ENCODE measurements at places on chromosomes 4 and X.

DNA sequence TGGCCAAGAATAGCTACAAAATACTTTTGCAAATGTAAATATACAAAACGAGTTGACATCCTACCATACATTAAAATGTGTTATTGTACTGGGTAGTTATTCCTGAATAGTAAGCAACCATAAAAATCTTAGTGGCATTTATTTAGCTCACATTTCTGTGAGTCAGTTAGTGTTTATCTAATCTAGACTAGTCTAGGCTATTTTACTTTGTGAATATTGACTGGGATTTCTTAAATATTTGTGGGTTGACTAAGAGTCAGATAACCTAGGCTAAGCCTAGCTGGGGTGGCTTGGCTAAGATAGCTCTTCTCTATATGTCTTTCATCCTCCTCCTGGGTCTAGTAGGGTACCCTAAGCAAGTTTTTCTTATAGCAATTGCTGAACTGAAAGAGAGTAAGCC is 543.8 kb upstream of the DIAPH2 start:
- DNase-seq = no peak

DNA sequence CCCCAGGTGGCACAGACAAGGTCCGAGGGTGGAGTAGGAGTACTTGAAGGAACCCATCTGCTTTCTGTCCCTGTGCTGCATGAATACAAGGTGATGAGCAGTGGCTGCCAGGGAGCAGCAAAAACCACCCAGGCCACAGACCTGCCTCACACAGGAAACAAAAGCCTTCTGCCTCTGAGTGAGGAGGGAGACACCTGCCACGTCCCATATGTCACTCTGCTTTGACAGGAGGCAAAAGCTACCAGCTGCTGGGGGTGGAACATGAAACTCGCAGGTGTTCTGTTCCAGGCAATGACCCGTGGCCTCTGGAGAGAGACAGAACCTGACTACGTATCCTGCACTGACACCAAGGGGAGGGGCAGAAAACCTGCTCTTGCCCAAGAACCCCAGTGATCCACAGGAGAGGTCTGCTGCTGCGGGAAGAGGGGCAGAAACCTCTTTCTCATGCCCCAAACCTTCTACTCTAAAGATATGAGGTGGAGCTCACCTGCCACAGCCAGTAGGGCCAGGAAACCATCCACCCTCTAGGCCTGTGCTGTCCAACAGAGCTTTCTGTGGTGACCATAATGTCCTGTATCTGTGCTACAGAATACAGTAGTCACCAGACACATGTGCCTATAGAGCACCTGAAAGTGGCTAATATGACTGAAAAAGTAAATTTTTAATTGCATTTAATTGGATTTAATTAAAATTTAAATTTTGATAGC is 172.9 kb downstream of the PRDM5 start:
- peak; percentile 29 for DNase-seq

GRCh38 chr4:56870946-56871345 is 36.8 kb upstream of the REST start:
- DNase-seq = no peak

DNA sequence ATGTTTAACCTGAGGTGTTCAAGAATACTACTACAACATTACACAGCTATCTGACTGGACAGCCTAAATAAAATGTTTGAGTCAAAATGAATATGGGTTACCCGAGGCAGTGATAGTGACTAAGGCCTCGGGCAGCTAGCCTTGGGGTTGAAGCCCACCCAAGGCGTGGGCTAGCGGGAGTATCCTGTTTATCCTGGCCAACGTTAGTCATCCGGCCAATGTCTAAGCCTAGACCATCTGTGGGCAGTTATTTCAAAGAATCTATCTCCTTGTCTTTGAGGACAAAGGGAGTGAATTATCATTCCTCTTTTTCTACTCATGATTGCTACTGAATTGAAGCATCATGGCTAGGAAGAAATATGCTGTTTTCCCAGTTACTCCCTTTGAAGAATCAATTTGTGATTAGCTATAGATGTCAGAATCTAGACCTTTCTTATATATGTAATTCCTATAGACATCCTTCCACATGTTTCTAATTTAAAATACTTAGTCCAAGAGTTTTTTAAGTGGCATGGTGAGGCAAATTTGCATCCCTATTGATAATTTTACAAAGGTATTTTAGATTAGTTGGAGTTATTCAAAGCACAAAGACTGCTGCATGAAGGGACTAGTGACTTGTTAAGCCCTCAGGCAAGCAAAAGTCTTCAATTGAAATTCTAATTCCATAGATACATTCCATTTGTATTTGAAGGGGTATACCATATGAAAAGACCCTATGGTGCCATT is 6.0 kb upstream of the PDGFC start:
- no peak for DNase-seq

DNA sequence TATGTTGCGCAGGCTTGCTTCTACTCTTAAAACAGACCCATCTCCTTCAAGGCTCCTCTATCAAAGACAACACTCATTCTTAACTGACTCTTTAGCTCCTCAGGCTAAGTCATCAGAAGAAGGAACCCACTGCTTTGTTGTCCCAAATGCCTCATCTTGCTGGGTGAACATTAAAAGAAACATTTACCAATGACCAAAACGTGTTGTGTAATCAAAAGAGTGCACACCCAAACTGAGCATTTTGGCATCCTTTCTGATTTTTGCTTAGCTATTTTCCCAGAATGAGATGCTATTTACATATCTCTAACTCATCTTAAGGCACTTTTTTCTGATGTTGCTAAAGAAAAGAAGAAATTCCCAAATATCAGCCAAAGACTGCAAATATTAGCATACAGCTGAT is 131.7 kb upstream of the VCX3A start:
- DNase-seq = no peak

DNA sequence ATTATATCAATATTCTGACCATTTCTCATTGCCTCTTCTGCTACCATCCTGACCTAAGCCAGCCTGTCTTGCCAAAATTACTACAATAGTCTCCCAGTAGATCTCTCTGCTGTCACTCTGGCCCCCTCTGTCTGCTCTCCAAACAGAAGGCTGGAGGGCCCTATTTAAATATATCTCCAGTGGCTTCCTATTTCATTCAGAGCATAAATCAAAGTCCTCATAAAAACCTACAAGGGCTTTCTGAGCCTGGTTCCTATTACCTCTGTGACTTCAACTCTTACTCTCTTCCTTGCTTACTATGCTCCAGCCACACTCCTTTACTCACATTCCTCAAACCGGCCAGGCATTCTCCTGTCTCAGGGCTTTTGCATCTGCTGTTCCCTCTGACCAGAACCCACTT is 19.0 kb downstream of the IGSF1 start:
- DNase-seq = no peak

GRCh38 chrX:3548765-3549391 is 164.6 kb downstream of the PRKX start:
- DNase-seq = no peak

DNA sequence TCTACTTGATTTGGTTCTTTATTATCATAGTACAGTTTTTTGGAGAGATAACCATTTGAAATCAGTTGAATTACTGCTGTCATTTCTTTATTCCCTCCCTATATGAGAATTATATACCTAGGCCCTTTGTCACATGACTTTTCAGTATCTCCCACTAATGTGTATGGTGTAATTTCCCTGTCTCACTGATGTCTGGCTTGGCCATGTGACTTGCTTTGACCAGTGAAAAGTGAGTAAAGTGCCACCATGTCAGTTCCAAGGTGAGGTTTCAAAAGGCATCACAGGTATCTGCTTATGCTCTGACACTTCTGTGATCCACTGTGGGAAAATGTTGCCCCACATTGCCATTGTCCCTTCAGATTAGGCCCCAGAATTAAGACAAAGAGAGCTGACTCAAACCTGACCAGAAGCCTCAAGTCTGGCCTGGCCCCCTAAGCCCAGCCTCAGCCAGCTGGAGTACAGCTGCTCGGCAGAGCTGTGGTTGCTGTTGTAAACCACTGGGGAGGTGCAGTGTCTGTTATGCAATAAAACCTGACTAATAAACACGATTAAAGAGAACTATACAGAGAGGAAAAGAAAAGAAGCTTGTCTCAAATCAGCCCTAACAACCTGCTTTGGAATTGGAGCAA is 27.5 kb downstream of the SETD7 start:
- DNase-seq = no peak

DNA sequence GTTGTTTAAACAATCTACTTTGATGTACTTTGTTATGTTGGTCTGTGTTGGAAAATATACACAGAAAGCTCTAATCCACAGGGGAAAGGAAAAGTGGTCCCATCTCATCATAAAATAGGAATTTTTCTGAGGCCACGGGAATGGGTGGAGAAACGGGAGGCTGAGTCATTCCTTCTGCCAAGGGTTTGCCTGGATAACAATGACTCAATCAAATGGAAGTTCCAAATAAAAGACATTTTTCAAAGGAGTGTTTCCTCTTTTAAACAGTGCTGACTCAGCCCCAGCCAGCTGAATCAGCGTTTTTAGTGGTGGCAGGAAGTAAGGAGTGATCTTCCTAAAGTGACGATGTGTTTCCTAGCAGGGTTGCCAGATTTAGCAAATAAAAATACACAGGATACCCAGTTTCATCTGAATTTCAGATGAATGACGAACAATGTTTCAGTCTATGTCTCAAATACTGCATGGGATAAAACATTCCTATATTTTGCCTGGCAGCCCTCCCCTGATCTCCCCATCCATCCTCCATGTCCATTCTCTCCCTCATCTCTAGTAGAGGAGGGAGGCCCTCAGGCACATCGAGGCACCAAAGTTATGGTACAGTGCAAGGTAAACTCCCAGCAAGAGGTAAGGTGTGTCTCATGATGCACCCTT is 345.4 kb upstream of the GATB start:
- DNase-seq = no peak

GRCh38 chrX:121322159-121322558 is 274.7 kb downstream of the GLUD2 start:
- DNase-seq = no peak

DNA sequence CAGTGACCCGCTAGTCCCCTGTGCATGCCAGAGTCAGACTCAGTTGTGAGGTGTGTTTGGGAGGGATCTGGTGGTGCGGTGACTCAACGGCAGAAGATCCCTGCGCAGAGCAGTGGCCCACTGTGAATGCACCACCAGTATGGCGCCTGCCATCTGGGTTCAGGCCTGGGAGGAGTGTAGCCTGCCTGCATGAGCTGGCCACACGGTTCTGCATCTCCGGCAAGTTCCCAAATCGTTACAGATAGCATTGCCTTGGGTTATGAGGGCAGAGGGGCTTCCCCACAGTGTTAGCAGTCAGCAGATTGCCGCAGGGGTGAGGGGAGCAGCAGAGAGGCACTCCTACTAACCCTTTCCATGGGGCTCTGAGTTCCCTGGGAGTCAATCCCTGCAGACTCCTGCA is 629.6 kb downstream of the TLL1 start:
- no peak for DNase-seq

- no peak for DNase-seq
These were observed 180.8 kb downstream of the FRMPD4 start for GRCh38 chrX:12319003-12319519.

GRCh38 chr4:73682508-73682907 is 57.9 kb upstream of the CXCL8 start:
- DNase-seq = no peak

GRCh38 chrX:47629419-47630200 is at the start of gene CFP:
Gene CFP (minus strand): TSS chrX:47629930. CDS start chrX:47629844, 86 bp downstream.
- DNase-seq = no peak
